ENCODE measurements at places on chromosomes 13 and 19.
A peak's percentile ranks its signal among the peaks of the same experiment; 100 is the strongest.

GRCh38 chr13:54563286-54563685 is 1534.7 kb downstream of the OLFM4 start:
- no peak for DNase-seq

GRCh38 chr13:38850868-38851626 is 139.6 kb downstream of the STOML3 start:
- no peak for DNase-seq

DNA sequence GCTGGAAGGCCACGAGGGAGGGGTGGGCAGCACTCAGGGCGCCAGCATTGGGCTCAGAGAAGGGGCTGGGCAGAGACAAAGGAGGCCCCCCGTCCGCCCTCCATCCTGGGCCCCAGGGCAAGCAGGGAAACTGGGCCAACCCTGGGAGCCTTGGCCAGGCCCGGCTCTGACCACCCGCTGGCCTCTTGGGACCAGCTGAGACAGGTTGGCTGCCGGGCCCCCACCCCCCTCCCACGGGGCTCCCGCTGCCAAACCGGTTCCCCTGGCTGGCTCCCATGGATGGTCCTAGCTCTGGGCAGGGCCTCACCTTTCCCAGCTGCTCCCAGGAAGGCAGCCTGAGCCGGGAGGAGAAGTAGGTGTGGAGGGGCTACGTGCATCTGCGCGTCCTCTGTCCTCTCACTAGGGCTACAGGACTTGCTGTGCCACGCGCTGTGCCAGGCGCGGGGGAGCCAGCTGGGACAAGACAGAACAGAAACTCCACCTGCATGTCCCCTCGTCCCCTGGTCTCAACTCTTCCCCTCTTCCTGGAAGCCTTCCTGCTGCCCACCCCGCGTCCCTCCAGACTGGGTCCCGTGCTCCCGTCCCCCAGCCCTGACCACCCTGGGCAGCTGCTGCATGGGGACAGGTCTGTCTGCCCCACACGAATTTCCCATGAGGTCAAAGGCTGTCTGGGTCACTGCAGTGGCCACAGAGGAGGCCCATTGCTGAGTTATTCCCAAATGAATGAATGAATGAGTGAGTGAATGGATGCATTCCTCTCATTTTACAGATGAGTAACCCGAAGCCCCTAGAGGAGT is 29.1 kb upstream of the NCCRP1 start:
- no peak for DNase-seq

- no peak for DNase-seq
Measured at GRCh38 chr13:63542770-63543169, 2127.1 kb upstream of the PCDH20 start.

GRCh38 chr13:28411831-28412353 is 83.0 kb downstream of the FLT1 start:
- DNase-seq: no peak

DNA sequence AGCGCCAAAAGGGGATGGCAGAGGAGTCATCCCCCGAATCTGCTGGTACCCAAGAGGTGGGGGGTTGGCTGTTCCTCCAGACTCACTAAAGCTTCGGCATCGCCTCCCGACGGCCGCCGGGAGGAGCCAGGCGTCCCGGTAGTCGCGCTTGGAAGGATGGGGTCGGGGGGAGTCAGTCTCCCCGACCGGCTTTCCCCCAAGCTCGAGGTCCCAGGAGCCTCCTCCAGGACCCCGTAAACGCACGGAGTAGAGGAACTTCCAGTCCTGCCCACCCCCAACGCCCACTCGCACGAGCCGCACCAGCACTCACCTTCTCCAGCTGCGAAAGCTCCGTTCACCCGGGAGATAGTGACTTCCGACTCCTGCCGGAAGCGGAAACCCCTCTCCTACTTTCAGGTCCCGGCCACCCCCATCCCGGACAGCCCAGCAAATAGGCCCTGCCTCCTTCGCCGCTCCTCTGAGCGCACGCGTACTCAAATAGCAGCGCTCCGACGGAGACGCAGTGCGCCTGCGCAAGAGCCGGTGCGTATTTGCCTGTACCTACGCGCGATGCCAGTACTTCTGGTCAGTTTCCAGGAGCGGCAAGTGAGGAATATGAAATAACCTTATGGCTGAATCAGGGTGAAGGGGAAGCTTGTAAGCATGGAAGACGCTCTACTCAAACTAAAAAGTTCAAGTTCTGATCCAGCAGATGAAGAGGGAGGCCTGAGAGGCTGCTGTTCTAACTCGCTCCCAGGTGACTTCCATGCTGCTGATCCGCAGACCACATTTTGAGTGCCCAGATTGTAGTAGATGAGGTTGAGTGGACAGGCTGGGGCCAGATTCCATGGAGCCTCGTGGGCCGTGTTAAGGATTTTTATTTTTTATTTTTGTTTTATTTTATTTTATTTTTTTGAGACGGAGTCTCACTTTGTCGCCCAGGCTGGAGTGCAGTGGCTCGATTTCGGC is at the start of gene ELOF1:
Gene ELOF1, minus strand, starts transcription at position 350 of the 948 bp plus-strand sequence. CDS start 4,883 bp downstream, outside the sequence.
- peak; percentile 97 for DNase-seq

DNA sequence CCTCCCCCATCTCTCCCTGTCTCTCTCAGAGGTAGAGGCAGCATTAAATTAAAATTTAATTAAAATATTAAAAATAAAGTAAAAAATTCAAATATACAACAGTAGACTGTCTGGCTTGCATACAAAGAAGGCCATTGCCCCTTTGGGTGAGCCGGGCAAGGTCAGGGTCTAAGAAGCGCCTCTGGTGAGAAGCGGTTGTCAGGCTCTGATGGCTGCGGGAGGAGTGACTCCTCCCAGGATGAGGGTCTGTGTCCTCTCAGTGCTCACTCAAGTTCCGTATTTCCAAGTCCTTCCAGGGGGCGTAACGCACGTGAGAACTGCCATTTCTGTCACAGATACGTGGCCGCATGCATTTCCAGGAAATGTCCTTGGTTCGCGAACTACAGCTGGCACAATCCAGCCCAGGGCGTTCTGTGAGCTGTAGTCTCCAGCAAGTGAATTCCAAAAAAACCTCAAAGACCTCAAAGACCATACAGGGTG is 737 bp upstream of the ZNF181 start:
- DNase-seq: peak; percentile 64

DNA sequence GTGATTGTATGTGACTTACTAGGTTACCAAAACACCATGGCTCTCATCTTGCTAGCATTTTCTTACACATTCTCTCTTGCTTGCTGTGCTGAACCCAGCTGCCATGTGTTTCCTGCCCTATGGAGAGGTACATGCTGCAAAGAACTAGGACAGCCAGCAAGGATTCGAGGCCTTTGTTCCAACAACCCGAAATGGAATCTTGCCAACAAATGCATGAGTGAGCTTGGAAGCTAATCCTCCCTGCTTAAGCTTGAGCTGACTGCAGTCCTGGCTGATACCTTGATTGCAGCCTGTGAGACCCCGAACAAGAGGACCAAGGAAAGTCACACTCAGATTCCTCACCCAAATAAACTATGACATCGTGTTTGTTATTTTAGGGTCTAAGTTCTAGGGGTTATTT is 651.2 kb downstream of the SLITRK6 start:
- no peak for DNase-seq

DNA sequence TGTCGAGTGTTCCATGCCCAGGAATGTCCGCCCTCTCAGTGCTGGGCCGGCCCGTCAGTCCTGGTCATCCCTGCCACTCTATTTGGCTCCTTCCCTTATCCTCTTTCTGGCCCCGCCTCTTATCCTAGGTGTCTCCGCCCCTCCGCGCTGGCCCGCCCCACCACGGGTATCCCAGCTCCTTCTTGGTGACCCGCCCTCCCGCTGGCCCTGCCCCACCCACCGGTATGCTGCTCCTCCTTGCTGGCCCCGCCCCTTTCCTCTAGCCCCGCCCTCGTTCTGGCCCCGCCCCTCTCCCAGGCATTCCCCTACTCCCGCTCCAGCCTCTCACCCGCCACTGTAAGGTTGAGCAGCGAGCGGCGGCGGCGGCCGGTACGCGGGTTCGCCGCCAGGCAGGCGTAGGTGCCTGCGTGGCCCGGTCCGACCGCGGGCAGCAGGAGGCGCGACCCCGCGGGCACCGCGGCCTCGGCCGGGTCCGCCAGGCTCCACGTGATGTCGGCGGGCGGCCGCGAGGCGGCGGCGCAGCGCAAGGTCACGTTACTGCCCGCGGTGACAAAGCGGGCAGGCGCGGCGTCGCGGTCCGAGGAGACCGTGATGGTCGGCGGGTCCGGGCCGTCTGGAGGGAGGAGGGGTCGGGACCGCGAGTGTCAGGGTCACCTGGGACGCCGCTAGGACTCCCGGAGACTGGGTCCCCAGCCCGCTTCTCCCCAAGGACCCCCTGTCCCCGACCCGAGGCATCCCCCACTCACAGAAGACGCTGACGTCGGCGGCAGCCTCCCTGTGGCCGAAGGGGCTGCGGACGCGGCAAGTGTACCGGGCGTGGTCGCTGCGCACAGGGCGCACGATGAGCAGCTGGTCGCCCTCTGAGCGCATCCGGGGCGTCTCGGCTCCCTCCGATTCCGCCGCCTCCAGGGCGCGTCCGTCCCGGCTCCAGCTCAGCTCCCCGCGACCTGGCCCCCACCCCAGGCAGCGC is 2.0 kb downstream of the VSIG10L start:
- peak; percentile 96 for DNase-seq

- DNase-seq: no peak
Measured at GRCh38 chr13:28557725-28558520, 63.0 kb upstream of the FLT1 start.
